Central memory CD4-positive, alpha-beta T cell (primary cell): ENCODE measurements at places on chromosomes 16 and 17.
A peak's percentile ranks its signal among the peaks of the same experiment; 100 is the strongest.

DNA sequence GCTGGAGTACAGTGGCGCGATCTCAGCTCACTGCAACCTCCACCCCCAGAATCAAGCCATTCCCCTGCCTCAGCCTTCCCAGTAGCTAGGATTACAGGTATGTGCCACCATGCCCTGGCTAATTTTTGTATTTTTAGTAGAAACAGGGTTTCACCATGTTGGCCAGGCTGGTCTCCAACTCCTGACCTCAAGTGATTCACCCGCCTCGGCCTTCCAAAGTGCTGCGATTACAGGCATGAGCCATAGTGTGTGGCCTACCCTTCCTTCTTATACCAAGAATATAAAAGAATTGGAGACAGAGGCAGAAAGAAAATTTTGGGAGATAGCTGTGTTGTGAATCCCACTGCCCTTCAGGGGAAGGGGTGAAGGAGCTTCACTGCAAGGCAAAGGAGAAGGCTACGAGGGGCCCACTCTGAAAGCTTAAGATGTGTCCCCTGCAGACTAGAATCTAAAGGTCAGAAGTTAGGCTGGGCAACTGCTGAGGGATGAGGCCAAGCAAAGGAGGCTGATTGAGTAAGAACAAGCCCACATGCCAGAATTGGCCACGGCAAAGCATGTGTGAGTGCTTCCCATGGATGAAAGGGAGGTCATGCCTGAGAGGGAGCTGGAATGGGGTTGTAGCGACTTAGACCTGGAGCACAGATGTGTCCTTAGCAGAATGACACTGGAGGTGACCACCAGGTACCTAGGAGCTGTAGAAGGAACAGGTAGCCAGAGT lies 8.4 kb upstream of the CRYBA1 start:
- no peak for DNase-seq

DNA sequence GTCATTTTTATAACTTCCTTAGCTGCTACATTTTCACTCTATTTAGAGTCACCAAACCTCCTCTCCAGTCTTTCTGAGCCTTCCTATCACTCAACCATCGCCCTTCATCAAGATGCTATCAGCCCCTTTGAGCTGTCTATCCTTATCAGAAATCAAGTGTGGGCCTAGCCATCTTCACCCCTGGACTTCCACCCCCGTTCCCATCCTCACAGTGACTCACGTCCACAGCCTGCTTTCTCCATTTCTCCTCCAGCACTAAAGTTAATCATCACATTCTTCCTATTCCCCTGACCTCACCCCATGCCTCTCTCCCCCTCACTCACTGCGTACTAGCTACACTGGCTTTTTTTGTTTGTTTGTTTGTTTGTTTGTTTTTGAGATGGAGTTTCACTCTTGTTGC lies 2.4 kb upstream of the TEKT3 start:
- DNase-seq = no peak

- DNase-seq = no peak
Measured at GRCh38 chr16:57699899-57700298, 5.3 kb downstream of the DRC7 start.

GRCh38 chr17:61157246-61157886 lies 242.3 kb upstream of the TBX2 start:
- DNase-seq = no peak

GRCh38 chr17:8138374-8138671 lies 13.9 kb downstream of the PER1 start:
- DNase-seq = no peak

DNA sequence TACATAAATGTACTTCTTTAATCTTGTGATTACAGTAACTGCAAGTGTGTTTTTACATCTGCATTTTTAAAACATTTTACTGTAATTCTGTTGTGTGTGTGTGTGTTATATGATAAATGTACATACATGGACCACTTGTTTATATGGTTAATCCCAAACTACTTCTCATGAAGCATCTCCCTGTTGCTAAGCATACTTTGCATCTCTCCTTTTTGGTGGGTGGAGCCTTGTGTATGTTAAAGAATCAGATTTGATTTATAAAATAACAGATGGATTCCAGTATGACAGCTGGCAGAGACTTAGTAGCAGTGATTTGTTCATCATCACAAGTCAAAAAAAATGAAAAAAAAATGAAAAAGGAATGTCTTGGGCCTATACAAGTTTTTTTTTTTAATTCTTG lies 56.0 kb upstream of the RHBDL3 start:
- DNase-seq = no peak

DNA sequence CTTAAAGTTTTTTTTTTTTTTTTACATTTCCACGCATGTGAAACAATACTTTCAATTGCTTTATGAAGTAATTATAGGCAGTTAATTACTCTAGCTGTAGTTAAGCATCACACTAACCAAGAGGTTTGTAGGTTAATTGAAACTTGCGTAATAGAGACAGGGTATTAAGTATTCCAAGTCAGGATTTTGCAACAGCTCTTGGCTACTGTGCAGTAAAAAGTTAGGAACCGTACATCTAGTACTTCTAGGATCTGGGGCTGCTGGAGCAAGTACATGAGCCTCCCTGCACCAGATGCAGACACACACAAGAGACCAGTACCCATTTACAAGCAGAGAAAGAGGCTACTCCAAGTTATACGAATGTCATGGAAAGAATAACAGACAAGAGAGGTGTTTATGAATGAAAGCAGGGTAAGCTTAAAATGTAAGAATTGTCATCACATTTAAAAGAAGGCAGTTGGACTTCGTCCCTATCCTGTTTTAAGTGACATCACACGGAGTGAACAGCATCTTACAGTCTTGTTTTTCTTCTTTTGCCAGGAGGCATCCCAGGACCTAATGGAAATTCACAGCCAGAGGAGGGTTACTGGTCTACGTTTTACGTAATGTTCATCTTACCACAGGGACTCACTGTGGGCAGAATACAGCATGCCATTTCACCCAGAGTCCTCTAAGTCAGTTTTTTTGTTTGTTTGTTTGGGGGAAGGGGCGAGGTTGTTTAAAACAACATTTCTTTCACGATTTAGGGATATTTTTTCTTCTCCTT lies 379.6 kb upstream of the PSMD7 start:
- DNase-seq = no peak

DNA sequence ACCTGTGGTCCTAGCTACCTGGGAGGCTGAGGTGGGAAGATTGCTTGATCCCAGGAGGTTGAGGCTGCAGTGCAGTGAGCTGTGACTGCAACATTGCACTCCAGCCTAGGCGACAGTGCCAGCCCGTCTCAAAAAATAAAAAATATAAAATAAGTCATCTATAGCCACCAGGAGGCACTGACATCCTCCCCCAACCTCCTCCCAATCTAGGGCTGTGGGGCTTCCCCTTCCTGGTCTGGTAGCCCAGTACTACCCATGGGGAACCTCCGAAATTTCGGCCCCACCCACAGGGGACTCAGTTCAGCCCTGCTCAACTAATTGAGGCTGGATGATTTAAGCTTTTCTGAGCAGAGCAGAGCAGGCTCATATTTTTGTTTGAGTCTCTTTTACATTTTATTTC lies 3.2 kb downstream of the ZSCAN10 start:
- DNase-seq = peak; percentile 54

GRCh38 chr17:1147664-1148063 lies 32.1 kb downstream of the ABR start:
- DNase-seq = no peak

DNA sequence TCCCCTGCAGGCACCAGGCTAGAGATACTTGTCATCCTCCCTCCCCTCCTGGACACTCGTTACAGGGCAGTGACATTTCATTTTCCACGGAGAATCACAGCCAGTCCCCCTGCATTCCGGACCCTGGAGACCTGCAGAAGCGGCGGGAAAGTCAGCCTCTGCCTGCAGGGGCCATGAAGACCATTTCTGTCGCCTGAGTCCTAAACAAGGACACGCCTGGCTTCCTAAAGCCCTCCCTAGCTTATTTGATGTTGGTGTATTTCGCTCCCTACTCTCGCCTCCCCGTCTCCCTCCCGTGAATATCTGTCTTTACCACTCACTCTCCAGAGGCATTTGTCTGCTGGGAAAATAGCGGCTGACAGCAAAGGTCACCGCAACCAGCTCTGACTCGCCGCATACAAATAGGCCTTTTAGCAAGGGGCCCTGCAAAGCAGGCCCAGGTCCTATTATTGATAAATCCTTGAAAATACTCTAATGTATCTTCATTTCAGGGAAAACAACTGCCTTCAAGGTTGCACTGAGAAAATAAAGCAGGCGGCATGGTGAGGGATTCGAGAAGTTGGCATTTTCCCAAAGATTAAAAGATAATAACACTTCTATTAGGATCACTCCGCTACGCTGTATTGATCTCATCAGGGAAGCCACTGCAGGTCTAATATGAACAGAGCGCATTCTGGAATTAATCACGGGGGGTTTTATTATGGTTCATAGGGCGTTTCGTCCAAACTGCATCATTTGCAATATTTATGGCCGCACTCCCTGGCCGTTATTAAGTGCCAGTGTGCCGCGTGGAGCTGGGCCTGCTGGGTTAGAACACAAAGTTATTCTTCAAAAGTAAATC lies 447.1 kb upstream of the CDH5 start:
- no peak for DNase-seq

- no peak for DNase-seq
Measured at GRCh38 chr17:74390680-74391653, 23.7 kb downstream of the GPR142 start.

DNA sequence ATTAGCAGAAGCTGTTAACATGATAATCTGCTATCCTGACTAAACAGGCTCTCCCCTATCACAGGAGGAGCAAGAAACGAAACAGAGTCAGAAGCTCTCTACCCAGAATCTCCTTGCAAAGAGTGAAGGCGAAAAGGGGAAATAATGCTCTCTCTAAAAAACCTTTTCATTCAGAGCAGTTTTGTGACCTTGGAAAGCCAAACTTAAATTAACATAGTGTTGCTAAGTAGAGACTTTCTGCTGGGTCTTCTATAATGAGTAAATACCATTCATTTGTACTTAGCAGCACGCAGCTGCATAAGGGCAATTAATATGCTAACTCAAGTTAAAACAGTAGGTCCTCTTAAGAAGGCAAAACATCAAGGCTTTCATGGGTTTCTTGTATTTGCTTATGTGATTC lies 101.7 kb upstream of the GPR139 start:
- no peak for DNase-seq

DNA sequence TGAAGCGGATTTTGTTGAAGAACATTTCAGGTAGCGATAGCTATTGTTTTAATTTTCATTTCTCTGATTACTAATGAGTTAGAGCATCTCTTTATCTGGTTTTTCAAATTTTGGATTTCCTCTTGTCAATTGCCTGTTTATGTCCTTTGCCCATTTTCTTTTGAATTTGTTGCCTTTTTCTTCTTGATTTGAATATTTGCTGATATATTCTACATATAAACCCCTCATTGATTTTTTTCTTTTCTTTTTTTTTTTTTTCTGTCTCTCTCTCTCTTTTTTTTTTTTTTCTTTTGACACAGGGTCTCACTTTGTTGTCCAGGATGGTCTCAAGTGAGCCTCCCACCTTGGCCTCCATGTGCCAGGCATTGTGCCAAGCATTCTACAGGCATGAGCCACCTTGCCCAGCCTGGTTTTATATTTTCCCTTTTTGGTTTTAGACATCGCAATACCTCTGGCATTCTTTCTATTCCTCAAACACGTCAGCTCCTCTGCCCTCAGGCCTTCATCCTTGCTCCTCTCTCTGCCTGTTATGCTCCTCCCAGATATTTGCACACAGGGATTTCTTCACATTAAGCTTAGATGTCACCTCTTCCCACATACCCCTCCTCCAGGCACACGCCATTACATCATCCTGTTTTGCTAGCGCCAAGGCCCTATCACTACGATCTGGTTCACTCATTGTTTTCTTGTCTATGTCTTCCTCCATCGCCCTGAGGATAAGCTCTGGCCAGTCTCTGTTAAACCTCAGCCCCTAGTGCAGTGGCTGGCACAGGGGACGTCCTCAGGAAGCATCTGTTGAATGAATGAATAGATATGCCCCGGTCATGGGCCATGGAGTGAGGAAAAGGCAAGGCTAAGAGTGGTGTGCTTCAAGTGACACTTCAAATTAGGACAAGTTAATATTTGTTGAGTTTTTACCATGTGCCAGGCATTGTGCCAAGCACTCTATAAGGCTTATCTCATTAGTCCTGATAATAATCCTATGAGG lies 8.6 kb downstream of the SARM1 start:
- DNase-seq = no peak

DNA sequence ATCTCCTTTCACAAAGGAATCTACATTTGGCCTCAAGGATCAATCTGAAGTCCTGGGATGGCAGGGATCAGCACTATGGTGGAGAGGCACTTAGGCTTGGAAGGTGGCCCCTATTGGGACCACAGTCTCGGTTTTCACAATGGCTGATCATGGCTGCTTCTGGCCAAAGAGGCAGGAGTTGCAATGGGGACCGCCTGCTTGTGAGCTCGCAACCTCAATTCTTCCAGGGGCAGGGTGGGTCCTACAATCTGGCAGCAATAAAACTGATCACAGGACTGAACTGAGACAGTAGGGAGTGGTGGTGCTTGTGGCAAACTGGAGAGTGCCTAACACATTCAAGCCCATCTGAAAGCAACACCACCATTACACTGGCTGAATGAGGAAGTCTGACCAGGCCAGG lies 83.1 kb downstream of the NETO2 start:
- DNase-seq = no peak

DNA sequence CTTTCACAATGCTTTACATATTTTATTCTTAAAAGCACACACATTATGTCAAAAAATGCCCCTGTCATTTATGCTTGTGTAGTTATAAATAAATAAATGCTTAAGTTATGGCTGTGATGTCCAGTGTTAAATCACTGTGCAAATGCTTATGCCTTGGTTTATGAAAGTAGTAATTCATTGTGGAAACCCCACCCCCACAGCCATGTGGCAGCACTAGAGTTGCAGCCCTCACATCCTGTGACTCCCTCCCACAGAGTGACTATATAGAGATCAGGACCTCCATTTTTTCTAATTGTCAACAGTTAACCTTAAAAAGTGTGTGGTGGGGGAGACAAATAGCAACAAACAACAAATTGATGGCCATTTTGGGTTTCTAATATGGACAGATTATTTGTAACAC lies 2.4 kb downstream of the SKAP1 start:
- DNase-seq = peak; percentile 73

DNA sequence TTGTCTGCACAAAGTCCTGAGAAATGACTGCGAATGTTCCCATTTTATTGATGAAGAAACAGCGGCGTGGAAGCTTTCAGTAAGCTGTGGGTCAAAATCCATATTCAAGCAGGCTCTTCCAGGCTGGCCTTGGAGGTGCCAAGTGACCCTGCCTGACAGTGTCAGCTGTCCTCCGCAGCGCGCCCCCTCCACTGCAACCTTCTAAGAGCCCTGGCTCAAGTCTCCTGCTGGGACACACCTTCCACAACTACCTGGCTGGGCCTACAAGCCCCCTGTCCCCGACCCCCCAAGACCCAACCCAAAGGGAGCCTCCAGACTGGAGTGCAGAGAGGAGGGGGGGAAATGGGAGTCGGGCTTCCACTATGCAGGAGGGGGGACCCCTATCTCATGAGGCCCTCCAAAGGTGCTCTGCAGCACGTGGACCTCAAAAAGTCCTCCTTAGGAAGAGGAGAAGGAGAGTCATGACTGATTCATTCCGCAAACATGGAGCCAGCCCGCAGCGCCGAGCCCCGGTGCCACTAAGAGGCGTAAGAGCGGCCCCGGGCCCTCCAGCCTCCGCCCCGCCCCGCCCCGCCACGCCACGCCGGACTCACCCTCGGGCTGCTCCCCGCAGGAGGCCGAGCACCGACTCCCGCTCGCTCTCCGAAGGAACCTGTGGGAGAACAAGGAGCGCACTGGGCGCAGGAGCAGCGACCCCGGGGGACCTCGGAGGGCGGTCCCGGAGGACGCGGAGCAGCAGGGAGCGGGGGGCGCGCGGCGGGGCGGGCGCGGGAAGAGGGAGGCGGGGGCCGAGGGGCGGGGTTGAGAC lies 574 bp downstream of the MPP3 start:
- DNase-seq = no peak

GRCh38 chr17:44473367-44473766 lies 29.8 kb downstream of the GPATCH8 start:
- DNase-seq = no peak
